Activated CD8-positive, alpha-beta T cell treated with anti-CD3 and anti-CD28 coated beads for 36 hours (primary cell): ENCODE measurements at places on chromosomes 3 and 15.
A peak's percentile ranks its signal among the peaks of the same experiment; 100 is the strongest.

- DNase-seq = no peak
Measured at GRCh38 chr3:127426444-127427153, 138.8 kb upstream of the PRR20G start.

DNA sequence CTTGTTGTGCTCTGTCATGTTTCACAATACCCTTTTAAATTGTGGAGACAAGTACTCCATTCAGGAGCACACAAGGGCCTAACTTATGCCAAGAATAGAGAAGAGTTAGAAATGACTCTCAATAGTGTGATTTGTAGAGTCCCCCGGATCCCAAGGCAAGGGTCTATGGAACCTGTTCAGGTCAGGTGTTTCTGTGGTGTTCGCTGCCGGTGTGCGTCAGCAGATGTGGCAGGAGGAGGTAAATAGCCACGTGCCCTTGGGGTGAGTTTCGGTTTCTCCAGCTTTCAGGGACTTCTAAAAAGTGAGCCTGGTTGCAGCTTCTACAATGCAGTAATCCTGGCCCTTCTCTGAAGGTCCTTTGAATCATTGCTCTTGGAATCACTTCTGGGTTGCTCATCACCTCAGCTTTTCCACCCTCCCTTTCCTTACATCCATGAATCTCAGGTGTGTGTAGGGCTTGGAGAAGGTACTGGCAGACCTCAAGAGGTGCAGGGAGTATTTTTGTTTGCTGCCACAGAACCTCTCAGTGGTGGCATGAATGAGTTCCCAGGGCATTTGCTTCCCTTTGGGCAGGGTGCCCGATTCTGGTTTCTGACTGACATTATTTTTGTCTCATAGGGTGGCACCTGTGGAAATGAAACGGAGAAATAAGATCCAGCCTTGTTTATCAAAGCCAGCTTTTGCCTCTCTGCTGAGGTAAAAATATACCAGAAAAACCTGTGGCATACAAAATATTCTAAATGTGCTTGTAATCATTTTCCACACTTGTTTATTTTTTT, 7.3 kb downstream of the ST3GAL6 start:
- peak; percentile 42 for DNase-seq

DNA sequence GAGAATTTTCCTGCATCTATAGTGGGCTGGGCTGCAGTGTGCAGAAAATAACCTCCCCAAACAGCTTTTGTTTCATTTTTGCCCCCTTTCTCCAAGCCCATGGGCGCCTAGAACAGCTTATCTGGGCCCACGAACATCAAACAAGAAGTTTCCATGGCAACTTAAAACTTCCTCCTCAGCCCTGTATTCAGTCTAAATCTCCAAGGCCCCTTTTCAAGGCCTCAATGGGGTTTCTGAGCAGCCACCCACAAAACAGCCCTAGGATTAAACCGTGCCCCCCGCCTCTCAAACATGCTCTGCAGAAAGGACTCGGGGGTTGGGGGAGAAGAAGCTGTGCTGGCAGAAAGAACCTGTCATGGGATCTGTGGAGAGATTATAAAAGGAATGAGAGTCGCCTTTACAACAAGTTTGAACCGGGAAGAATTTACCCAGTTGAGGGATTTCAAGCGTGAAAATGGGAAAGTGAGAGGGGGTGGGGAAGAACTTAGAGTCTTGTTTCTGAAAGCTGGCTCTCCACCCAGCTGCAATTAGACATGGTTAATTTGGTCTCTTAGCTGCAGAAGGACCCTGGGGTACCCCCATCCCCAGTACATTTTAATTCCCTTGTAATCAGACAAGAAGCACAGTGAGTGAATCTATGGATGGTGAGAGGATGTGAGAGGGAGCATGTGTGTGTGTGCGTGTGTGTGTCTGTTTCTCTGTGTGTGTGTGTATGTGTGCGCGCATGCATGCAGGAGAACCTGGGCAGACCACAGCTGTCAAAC, 4.3 kb upstream of the FAM107A start:
- no peak for DNase-seq

DNA sequence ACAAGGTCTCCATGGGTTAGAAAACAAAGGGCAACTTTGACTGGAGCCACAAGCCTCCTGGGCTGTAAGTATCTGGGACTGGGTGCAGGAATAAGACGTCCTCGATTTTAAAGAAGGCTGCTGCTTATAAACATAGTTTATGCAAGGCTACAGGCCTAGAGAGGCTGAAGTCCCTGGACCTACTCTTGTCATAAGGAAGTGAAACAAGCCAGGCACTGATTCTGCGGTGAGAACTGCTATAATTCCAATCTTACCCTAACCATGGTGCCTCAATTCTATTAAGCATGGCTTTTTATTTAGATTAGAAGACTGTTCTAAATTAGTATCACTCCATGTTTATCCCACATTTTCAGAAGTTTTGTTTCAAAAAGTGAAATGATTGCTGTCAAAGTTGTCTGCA, 777.6 kb downstream of the PLOD2 start:
- no peak for DNase-seq

- no peak for DNase-seq
Measured at GRCh38 chr15:75034615-75035014, 11.2 kb downstream of the PPCDC start.

DNA sequence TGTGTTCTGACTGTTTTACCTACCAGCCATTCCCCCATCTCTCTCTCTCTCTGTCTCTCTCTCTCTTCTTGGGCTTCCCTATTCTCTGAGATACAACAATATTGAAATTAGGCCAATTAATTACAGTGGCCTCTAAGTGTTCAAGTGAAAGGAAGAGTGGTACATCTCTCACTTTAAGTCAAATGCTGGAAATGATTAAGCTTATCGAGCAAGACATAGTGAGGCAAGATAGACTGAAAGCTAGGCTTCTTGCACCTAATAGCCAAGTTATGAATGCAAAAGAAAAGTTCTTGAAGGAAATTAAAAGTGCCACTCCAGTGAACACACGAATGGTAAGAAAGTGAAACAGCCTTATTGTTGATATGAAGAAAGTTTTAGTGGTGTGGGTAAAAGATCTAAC, 21.3 kb downstream of the SNRK start:
- DNase-seq = no peak

GRCh38 chr15:49492830-49493229, 69.8 kb downstream of the FGF7 start:
- no peak for DNase-seq

GRCh38 chr3:152438181-152438580, 169.5 kb downstream of the MBNL1 start:
- DNase-seq = no peak

DNA sequence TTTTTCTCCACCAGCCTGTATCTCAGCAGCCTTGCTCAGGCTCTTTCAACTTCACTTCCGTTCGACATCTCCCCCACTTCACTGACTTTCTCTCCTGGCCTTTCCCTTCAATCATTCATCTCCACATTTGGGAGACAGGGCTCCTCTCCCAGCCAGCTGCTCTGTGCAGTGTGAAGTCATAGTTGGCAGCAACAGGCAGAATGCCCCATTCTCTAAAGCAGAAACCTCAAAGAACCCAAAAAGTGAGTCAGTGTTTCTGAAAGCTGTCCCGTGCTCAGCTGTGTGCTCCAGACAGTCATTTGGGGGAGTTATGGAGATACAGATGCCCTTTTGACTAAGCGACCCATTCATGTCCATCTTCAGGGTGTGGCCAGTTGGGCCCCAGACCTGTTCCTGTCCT, 54.3 kb downstream of the NTRK3 start:
- DNase-seq = no peak

DNA sequence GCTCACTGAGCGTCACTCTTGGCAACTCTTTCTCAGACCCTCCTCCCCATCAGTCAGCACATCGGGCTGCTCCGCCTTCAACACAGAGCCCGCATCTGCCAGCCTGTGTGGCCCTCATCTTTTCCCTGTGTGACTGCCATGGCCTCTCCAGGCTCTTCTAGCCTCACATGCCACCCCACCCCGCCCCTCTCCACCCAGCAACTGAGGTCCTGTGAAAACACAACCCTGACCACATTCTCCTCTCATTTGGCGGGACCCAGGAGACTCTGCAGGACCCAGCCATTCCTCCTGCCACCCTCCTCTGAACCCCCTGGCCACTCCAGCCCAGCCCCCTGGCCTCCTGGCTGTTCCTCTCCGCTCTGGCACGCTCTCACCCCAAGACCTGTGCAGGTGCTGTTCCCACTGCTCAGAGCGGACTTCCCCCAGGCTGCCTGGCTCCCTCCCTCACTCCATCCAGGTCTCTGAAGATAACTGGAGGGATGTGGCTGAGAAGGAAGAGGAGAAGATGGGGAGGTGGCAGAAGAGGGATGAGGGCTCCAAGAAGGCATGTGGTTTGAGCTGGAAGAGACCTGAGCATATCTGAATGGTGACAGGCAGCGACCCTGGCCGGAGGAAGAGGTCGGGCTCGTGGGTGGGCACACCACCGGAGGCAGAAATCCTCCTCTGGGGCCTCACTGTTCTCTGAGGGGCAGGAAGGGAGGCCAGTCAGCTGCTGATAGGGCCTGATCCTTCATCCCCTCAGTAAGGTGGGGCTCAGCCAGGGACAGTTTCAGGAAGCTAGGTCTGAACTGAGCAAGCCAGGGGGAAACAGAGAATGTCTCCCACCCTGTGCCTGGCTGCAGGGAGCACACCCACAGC, 111.2 kb upstream of the RPL32 start:
- DNase-seq = no peak

- no peak for DNase-seq
Measured at GRCh38 chr3:178569826-178570225, 33.6 kb downstream of the KCNMB2 start.

DNA sequence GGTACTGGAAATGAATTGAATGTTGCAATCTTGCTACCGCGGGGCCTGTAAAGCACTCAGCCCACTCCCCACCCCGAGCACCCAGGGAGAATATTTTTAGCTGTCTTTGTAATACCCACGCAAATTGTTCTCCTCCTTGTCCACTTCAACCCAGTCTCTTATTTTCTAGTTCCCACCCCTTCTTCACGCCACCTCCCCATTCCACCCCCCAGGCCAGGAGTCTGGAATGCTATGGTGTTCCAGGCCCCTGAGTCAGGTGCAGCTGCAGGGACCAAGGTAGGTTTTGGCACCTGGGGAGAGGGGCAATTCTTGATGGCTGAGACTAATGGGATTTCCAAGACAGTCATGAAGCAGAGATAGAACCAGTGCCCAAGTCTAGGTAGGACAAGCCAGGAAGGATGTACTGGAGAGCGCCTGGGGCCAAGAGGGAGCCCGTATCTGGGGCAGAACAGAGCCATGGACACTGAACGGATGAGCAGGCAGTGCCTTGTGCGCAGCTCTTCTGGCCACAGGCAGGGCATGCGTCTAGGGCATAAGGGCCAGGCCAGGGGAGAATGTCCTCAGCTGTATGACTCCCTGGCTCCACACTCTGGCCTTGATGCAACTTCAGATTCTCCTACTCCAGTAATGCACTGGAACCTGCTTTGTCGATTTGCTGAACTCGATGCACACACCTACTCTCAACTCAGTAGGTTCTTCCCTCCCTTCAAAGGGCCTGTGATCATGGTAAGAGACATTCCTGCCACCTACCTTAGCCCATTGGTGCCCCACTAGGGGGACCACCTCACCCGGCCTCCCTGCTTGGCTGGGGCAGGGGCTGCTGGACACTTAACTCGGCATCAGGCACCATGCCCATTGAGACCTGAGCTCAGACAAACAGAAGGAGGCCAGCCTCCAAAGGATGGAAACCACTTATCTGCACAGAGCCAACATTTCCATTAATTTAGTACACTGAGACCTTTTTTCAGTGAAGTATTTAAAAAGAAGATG, 34.6 kb upstream of the MAGEF1 start:
- DNase-seq = no peak
